ENCODE measurements at places on chromosomes 3 and 15. TPM values are rescaled to one million over a fixed set of nuclear protein-coding genes. Genes with fewer than 3 reads are reported as not detected.

The OXSR1 gene
- 24.4 TPM for polyA plus RNA-seq

The DNAH12 gene
- 0.01 TPM for polyA plus RNA-seq

The BNIP2 gene
- polyA plus RNA-seq, result 57.7 TPM

The FMN1 gene
- 0.95 TPM for polyA plus RNA-seq

The STARD9 gene
- 11.1 TPM for polyA plus RNA-seq

GRCh38 chr15:86034904-86035303 lies 44.8 kb upstream of the AGBL1 start:
- DNase-seq, result no peak

- DNase-seq, result no peak
These were observed 152.3 kb downstream of the CACNA1D start for GRCh38 chr3:53646723-53647122.

DNA sequence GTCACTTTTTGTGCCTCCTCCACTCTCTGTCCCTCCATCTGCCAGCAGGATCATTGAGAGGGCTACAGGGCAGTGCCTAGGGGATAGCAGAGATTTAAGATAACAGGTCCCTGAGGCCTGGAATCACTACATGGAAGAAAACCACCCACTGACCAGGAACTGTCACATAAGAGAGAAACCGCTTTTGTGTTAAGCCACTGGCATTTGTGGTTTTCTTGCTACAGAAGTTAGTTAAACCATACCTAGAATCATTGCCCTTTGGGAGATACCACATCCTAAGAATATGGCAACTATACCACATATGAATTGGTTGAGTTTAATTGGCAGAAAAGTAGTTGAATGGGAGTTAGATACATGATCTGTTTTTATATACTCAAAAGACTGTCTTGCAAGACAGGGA lies 112.8 kb upstream of the LPP start:
- DNase-seq, result no peak

GRCh38 chr3:48130321-48130904 lies 57.8 kb downstream of the CDC25A start:
- peak; percentile 67 for DNase-seq

GRCh38 chr15:95448531-95449229 lies 881.8 kb upstream of the NR2F2 start:
- DNase-seq, result no peak

DNA sequence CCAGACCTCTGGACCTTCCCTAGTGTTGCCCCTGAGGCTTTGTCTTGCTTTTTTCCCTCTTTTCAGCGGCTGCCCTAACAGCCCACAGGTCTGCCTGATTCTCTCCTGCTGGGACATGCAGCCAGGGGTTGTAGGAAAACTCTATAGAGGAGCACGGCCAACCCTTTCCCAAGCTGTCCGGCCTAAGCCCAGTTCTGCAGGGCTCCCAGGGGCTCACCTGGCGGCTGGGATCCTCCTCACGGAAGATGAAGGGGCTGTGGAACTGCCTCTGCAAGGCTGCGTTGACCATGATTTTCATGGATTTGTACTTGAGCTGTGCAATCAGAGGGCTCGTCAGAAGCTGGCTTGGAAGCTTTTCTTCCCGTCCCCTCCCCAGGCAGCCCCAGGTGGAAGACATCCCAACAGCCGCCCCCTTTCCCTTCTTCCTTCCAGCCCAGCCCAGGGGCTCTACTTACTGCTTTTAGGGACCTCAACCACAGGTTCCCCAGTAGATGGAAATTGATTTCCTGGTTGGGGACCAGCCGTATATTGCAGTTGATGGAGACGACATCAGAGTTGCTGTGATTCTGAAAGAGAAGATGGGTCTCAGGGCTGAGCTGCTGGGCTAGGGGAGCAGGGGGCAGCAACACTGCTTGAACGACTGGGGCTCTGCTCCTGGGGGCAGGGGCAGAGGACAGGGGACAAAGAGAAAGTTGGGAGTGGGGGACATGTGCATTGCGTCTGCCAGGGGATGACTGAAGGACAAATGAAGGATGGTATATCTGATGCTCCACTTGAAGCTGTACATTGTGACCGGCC lies 29.8 kb downstream of the FEM1B start:
- no peak for DNase-seq

- DNase-seq, result no peak
These were observed at the start of gene TMEM266 for GRCh38 chr15:76059320-76060117. TSS of gene TMEM266 (plus strand) at chr15:76059985. CDS start at chr15:76134264, 74,279 bp downstream.

GRCh38 chr3:158631981-158632380 lies 12.3 kb upstream of the GFM1 start:
- no peak for DNase-seq

DNA sequence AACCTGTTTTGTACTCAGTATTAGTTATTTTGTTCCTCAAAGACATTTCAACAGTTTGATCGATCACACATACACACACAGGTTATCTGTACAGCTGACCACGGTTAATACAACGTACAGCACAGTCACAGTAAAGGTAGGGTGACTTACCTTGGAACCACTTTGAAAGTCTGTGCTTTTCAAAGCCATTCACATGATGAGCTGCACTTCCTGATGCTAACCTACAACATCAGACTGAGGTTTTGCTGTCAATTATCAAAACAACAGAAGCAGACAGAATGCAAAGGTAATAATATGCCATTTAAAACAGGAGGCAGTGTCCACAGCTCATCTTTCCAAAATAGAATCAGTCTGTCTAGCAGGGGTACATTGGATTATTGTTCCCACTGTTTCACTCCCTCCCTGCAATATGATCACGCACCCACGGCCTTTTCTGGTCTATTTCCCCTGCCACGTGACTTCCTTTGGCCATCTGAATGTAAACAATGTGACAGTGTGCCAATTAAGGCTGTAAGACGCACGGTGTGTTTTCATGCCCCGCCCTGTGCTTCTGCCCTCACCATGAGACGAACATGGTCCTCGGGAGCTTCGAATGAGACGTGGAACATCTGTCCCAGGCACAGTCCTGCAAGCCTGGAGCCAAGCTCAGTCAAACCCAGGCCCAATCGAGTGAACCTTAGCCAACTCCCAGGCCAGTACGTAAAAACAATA lies 102.4 kb downstream of the FMN1 start:
- no peak for DNase-seq

DNA sequence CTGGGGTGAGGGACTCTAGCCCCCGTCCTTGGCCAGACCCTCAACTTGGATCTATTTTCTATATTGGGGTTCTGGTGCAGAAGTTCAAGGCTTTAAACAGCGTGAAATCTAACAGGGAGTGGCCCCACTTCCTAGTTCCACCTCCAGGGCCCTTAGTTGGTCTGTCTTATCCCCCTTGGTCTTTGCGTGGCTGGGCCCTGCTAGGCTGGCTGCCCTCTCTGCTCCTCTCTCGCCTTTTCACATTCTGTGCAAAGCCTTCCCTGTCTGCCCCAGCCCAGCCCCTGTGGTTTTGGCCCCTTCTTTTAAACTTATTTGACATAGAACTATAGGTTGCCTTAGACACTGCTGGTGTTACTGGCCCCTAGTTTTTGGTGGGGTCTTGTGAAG lies 5.6 kb downstream of the PPCDC start:
- no peak for DNase-seq

DNA sequence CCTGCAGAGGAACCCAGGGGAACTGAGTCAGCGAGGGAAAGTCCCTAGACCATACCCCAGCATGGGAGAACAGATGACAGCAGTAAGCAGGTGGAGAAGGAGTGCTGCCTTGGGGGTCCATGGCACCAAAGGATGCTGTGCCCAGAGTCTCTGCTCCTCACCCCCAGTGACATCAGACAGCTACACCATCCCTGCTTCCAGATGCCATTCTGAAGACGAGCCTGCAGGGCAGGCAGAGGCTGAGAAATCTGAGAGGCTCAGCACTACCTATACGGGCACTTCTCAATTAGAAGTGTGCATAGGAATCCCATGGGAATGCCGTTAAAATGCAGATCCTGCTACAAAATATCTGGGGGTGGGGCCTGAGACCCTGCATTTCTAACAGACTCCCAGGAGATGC lies 211.3 kb upstream of the NSMCE3 start:
- no peak for DNase-seq

DNA sequence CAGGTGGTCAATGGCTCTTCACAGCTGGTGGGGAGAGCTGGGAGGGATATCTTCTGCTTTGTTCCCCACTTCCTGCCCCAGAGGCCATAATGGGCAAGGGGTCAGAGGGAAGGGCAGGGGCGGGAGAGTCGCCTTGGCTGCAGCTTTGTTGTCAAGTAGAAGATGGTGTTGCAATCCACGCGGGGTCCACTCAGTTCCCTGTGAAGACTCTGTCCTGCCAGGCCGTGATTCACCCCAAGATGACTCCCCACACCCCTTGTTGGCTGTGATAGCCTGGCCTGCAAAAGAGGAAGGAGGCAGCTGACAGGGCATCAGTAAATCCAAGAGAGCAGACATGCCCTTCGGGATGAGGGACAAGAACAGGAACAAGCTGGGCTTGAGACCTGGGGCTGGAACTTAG lies 6.9 kb downstream of the GALNT15 start:
- no peak for DNase-seq

All from urinary bladder (tissue), 4 donors.